ENCODE measurements at places on chromosomes 7 and 10. TPM values are rescaled to one million over a fixed set of nuclear protein-coding genes. Genes with fewer than 3 reads are reported as not detected.

Gene OR2A5
- not detected for total RNA-seq

DNA sequence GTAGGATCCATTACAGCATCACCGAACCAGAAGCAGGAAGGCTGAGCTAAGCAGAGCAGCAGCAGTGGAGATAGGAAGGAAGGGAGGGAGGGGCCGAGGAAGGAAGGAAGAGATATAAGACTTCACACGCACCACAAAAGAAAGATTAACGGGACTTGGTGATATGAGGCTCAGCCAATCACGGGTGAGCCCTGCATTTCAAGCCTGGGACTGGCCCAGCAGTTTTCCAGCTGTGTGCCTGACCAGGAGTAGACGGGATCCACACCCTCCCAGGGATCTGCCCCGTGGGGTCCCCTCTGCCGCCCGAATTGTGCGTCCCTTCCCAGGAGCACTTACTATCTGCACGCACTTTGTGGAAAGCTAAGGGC is 16.2 kb downstream of the ATG9B start:
- no peak for DNase-seq

- DNase-seq = no peak
Measured at GRCh38 chr10:71981876-71982230, 17.7 kb downstream of the CHST3 start.

GRCh38 chr7:107173691-107174406 is 5.0 kb downstream of the HBP1 start:
- DNase-seq = no peak

Gene C7orf33
- total RNA-seq = not detected

Gene KCNMA1
- 3.5 TPM for total RNA-seq

DNA sequence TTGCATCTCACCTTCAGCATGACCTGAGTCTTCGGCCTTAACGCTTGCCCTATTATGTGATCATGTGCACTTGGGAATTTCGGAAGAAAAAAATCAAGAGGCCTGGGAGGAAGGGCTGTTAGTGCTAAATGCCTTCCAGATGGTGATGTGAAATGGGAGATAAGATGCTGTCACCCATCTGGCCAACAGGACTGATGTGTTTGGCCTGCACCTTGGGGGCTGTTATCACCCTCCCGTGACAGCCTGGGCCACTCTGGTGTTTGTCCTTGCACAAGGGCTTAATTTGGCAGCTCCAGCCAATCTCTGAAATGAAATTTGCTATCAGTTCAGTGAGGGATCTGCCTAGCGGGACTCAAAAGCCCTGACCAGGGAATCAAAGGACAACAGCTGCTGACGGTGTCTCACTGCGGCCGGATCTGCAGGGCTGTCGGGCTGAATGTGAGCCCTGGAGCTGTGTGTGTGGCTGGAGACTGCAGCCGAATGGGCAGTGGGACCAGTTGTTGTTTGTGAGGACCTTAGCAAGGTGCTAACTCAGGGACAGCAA is 131.4 kb upstream of the BTBD16 start:
- no peak for DNase-seq

Gene CASD1
- total RNA-seq = 10.1 TPM

Gene SPDYE6
- not detected for total RNA-seq

DNA sequence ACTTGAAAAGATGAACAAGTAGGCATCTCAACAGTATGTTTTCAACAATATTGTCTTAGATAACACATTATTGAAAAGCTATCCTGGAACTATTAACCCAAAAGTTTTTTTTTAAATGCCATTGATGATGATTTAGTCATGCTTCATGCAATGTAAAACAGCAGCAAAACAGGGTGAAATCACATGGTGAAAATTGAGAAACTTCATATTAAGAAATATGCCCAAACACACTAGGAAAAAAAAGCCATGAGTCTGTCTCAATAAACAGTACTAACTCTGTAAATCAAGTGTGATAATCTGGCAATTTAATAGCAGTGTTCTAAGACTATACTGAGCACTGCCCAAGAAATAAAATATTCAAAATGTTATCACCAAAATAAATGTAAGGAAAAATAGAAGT is 613.1 kb downstream of the KCNMA1 start:
- no peak for DNase-seq

GRCh38 chr10:95315509-95315908 is 24.7 kb upstream of the PDLIM1 start:
- DNase-seq = no peak

GRCh38 chr10:101704331-101704730 is 9.4 kb upstream of the FBXW4 start:
- DNase-seq = no peak

Gene FAM237B
- not detected for total RNA-seq

DNA sequence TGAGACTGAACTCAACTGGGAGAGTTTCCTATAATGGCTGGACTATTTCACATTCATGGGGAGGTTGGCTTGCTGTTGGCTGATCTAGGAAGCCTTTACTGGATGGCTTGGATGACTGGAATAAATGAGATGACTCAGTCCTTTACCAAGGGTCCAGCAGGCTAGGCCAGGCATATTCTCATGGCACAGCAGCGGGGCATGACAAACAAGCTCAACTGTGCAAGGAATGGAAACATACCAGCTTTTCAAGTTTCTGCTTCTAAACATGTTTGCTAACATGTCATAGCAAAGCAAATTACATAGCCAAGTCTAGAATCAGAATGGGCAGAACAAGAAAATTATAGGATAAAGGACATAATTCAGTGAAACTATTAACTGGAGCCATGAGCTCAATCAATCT is 46.8 kb upstream of the CRTAC1 start:
- DNase-seq = no peak

Gene MMRN2
- 7.4 TPM for total RNA-seq

Gene IGF2BP3
- total RNA-seq = 0.37 TPM

DNA sequence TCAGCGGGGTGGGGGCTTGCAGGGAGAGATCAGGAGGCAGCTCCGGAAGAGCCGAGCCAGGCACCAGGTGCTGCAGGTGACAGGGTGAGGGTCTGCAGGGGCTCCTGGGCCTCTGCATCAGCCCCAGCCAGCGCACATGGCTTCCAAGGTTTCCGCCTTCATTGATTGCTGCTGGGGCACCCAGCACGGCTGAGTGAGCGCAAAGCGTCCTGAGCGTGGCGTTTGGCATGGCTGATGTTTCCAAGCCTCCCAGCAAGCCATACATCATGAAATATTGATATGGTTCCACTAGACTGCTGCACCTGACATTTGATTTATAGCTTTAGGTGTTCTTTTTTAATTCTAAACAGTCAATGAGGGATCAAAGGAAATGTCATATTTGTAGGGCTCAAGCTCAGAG is 259.0 kb downstream of the WDR37 start:
- DNase-seq = no peak

Gene CHST3
- total RNA-seq = 4.7 TPM

- DNase-seq = no peak
Measured at GRCh38 chr7:126801733-126802132, 451.0 kb downstream of the GRM8 start.

GRCh38 chr10:44132361-44133289 is 252.3 kb downstream of the CXCL12 start:
- DNase-seq = no peak

Gene IDI2
- total RNA-seq = not detected

Gene AKR1E2
- total RNA-seq = 2.8 TPM

GRCh38 chr7:92809397-92809759 is 27.0 kb downstream of the CDK6 start:
- no peak for DNase-seq

GRCh38 chr7:22672846-22673680 is 53.9 kb upstream of the IL6 start:
- DNase-seq = no peak

DNA sequence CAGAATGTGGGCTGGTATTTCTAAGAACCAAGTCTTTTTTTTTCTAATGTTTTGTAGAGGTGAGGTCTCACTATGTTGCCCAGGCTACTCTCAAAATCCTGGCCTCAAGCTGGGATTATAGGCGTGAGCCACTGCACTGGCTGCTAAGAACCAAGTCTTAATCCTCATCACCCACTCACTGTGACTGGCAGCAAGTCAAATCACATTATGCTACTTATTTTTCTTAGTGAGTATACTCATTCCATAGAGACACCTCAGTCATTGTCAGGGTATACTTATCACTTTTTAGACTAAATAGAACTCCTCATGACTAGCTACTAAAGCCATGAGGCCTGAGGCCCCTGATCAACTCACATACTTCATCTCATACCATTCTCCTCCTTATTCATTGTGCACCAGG is 116.1 kb downstream of the STRA8 start:
- DNase-seq = no peak

Gene GDF2
- not detected for total RNA-seq

Gene CD36
- total RNA-seq = 12.0 TPM

Gene RBP4
- 7.4 TPM for total RNA-seq

Gene NEUROG3
- not detected for total RNA-seq

Gene PLCE1
- total RNA-seq = 4.3 TPM

GRCh38 chr7:13743226-13743625 is 246.2 kb downstream of the ETV1 start:
- no peak for DNase-seq

Gene MUC3A
- total RNA-seq = 2.0 TPM

DNA sequence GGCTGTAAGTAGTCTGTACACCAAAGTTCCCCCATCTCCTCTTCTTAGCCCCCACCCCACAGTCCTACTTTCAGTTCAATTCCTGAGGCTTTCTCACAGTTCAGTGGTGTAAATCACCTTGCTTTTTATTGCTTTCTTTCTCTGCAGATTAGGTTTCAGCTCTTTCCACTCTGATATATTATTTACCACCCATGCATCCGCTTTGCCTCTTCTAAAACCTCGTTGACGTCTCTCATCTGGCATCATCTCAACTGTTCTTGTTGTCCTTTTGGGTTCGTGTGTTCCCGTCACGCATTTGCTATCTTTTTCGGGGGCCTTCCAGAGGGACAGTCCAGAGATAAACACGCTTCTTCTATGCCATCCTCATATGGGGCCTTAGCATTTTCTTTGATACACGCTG is 597.9 kb upstream of the DPP6 start:
- DNase-seq = no peak

DNA sequence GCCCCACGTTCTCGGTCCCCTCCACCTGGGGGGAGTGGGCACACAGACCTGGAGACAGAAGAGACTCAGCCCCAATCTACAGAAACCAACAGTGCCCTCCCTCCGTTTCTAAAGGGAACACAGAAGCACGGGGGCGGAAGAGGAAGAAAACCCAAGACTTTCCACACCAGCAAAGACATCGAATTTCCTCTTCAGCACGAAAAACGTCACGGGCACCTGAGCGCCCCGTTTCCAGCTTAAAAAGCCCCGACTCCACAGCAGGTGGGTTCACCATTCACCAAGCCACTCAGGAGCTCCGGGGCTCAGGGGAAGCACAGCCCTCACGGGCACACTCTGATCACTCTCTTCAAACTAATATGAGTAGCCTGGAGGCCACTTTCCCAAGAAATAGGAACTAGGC is 19.6 kb downstream of the NUDT1 start:
- DNase-seq = no peak

- DNase-seq = no peak
Measured at GRCh38 chr10:118735294-118735693, 19.5 kb downstream of the CACUL1 start.

- DNase-seq = no peak
Measured at GRCh38 chr10:110153396-110153795, 54.0 kb upstream of the MXI1 start.

DNA sequence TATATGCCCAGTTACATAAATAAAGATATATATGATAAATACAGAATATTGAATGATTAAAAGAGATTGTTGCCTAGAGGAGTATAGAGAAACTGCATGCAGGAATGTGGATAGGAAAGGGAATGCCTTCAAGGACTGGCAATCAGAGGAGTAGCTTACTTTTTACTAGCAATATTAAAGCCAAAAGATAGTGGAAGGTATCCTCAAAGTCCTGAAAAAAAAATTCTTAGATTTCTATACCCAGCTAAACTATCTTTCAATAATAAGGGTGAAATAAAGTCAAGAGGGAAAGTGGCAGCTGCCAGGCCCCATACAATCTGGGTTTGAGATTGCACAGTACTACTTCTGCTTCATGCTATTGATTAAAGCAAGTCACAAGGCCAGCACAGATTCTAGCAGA is 733.2 kb downstream of the GATA3 start:
- no peak for DNase-seq

Gene ERLIN1
- 8.8 TPM for total RNA-seq

Gene CLEC5A
- 5.3 TPM for total RNA-seq

Gene CPXM2
- 2.3 TPM for total RNA-seq

Gene NOD1
- 8.0 TPM for total RNA-seq

DNA sequence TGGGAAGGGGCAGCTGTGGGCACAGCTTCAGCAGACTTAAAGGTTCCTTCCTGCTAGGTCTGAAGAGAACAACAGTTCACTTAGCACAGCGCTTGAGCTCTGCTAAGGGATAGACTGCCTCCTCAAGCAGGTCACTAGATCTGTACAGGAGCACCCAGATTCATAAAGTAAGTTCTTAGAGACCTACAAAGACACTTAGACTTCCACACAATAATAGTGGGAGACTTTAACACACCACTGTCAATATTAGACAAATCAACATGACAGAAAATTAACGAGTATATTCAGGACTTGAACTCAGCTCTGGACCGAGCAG is 140.9 kb downstream of the TFEC start:
- no peak for DNase-seq

DNA sequence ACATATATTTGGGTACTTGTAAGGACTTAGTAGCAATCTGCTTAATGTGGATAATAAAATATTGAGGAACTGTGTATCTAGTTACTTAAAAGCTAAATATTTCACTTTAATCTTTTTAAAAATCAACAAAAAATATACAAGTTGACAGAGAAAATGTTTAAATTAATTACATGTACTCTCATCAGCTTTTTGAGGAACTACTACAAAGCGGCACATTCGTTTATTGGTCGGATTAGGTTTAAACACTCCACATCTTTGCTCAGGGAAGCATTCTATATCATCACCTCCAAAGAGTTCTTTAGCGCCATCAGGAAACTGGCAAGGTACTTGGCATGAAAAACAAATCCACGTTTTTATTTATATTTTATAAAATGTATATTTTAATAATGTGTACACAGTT is 1.6 kb downstream of the ATOH7 start:
- DNase-seq = no peak

- DNase-seq = no peak
Measured at GRCh38 chr10:105967256-105967655, 1197.2 kb downstream of the SORCS1 start.

DNA sequence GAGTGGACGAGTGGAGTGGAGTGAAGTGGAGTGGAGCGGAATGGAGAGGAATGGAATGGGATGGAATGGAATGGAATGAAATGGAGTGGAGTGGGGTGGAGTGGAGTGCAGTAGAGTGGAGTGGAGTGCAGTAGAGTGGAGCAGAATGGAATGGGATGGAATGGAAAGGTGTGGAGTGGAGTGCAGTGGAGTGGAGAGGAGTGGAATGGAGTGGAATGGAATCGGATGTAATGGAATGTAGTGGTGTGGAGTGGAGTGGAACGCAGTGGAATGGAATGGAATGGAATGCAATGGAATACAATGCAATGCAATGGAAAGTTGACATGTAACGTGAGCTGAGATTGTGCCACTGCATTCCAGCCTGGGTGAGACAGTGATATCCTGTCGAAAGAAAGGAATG is 46.4 kb downstream of the ZNF716 start:
- no peak for DNase-seq

Gene ZNF488
- total RNA-seq = not detected

- DNase-seq = no peak
Measured at GRCh38 chr7:37971491-37971890, 51.1 kb downstream of the EPDR1 start.

Gene LIPA
- total RNA-seq = 17.1 TPM

Gene FGL2
- 7.7 TPM for total RNA-seq

GRCh38 chr7:27751888-27752660 is 12.1 kb downstream of the TAX1BP1 start:
- no peak for DNase-seq

Gene CCL24
- total RNA-seq = not detected

- no peak for DNase-seq
Measured at GRCh38 chr10:86075512-86075911, 291.1 kb downstream of the GRID1 start.
